ENCODE measurements at places on chromosomes 1 and 21.

- DNase-seq, result no peak
These were observed 43.1 kb downstream of the MROH9 start for GRCh38 chr1:170978371-170978910.

- DNase-seq, result no peak
These were observed 50.3 kb downstream of the PGM1 start for GRCh38 chr1:63643517-63643916.

- DNase-seq, result no peak
These were observed 22.3 kb downstream of the CDC42 start for GRCh38 chr1:22074803-22075202.

DNA sequence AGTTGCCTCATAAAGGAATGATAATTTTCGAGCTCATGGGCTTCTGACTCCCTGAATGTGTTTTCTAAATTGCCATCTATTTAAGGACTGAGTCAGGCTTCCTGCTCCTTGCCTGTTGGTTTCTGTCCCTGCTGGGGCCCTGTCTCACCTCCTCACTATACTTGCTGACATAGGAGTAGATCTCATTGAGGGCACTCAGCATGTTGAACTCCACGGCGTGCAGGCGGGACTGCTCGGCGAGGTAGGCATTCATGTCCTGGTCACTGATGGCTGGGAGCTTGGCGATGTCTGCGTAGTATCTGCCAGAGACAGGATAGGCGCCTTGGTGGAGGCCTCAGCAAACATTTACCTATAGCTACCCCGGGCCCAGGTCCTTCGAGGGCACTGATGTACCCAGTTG lies 116.9 kb upstream of the CD34 start:
- DNase-seq, result no peak

DNA sequence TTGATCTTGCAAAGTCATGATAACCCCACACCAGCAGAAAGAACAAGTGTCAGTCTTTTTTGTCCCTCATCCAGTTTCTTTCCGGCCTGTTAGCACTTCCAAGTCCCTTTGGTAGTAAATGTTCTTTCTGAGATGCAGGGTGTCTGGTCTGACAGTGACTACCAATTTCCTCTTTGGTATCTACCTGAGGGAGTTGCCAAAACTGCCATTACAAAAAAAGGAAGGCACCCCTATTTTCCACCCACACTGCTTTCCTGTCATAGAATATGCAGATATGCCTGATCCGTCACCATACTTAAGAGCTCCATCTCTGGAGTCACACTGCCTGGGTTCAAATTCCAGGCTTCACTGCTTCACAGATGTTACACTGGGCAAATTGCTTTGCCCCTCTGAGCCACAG lies 72.4 kb downstream of the ZNF281 start:
- no peak for DNase-seq
